ENCODE measurements at places on chromosomes 5 and 9.
A peak's percentile ranks its signal among the peaks of the same experiment; 100 is the strongest.

DNA sequence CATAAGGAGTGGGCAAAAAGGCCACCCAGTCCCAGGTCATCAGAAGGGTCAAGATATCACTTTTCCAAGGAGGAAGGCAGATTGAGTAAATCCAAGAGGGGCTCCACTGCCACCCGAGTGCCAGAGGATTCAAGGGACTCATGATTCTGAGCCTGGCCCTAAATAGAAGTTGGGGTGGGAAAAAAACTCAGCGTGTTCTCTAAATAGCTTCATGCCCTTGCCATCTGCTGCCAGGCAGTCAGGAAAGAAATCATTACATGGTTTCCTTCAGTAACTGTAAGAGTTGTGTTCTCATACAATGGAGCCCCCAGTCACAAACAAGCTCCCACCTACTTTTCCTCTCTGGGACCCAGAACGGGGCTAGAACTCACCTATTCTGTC, 37.2 kb downstream of the SAR1B start:
- no peak for DNase-seq

- no peak for DNase-seq
These were observed 561 bp downstream of the DAPK1 start for GRCh38 chr9:87498046-87498810.

DNA sequence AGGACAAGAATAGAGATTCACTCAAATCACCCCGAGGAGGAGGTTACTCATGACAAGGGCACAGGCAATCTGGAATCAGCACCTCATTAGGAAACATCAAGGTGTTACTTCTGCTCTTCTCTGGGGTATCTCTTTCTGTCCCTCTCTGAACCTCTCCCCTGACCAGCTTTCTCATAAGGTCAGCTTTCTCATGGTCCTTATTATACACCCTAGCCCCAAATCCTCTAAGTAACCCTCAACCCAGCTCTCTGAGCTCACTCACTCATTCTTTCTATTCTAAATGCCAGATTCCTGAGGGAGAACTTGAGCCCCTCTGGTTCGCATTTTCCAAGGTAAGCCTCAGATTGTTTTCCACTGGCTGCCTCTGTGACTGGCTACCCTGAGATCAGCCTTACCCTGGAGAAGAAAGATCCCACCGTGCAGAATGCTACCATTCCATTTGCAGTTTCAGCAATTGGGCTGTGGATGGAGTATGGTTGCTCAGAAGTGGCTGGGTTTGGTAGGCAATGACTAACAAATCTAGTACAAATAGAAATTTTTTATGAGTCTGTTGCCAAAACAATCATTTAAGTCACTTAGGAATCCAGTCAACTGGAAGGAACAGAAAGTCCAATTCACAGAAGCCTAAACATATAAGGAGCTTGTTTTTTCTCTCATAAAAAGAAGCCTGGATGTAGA, 9.0 kb upstream of the TIMD4 start:
- no peak for DNase-seq

GRCh38 chr9:117278471-117279035, 136.3 kb downstream of the ASTN2 start:
- no peak for DNase-seq

DNA sequence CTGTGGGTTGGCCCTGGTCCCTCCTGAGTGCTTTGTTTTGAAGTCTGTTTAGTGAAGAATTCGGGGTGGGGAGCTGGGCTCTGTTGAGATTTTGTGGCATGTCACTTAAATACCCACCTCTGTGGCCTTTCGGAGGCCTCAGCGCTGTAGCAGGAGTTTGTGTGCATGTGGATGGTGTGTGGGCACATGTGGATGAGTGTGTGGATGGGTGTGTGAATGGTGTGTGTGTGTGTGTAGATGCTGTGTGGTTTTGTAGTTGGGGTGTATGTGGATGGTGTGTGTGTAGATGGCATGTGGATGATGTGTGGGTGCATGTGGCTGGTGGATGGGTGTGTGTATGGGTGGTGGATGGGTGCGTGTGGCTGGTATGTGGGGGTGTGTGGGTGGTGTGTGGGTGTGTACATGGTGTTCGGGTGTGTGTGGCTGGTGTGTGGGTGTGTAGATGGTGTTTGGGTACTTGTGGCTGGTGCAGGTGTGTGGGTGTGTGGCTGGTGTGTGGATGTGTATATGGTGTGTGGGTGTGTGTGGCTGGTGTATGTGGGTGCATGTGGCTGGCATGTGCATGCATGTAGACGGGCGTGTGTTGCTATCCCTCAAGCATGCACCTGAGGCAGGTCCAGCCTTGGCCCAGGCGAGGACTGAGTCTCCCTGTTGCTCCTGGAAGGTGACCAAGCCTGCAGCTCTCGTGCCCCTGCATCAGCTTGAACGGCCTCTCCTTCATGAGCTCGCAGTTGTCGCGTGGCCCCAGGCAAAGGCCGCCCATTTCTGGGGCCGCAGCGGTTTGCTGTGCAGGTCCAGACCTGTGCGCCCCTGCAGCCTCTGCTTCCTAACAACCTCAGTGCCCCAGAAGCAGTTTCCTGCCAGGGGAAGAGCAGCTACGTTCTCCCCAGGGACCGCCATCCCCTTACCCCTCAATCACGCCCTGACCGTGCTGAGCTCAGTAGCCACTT, 54.0 kb upstream of the FCN2 start:
- no peak for DNase-seq

- DNase-seq: no peak
These were observed 9.7 kb downstream of the SLC12A7 start for GRCh38 chr5:1101961-1102713.

DNA sequence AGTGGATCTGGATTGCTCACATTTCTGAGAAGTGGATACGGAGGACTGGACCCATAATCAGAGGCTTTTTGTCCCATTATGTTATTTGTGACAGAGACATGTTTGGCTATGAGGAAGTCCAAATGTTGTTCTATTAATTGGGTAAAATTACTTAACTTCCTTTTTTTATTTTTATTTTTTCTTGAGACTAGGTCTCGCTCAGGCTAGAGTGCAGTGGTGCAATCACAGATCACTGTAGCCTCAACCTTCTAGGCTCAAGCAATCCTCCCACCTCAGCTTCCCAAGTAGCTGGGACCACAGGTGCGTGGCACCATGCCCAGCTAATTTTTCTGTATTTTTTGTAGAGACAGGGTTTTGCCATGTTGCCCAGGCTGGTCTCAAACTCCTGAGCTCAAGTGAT, 11.9 kb upstream of the PGGT1B start:
- no peak for DNase-seq

DNA sequence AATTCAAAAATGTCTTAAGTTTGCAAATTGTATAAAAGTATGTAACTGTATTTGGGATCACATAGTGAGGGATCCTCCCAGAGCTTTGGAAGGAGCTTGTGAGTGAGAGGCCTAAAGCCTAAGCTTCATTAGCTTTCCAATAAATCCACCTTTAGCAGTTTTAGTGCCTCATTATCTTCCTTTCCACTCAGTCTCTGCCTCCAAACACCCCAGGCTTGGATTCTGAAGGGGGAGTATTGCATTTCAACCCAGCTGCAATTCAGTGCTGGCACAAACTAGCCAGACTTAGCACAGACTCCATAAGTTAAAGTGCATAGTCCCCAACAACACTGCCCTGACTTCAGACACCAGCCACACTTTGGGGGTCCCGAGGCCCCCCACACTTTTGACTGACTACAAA, 113.5 kb downstream of the SMARCA2 start:
- no peak for DNase-seq

GRCh38 chr9:29213417-29214153, 1640.3 kb upstream of the C9orf72 start:
- DNase-seq: no peak

- peak; percentile 53 for DNase-seq
These were observed 138.9 kb upstream of the RUSC2 start for GRCh38 chr9:35350827-35351549.

All from AG09309 (cell line).